ENCODE measurements at places on chromosomes 3 and 15.

- no peak overlapping the region for H3K4me3 ChIP-seq
- H3K27me3 ChIP-seq, result no peaks in the 10 kb centered on the region
- no peak for DNase-seq
- H3K4me1 ChIP-seq, result peaks cover 6% of the 10 kb centered on the region
- no peak overlapping the region for H3K27ac ChIP-seq
- H3K36me3 ChIP-seq, result no peaks in the 10 kb centered on the region
Measured at GRCh38 chr15:86916671-86917360, 837.1 kb downstream of the AGBL1 start.

DNA sequence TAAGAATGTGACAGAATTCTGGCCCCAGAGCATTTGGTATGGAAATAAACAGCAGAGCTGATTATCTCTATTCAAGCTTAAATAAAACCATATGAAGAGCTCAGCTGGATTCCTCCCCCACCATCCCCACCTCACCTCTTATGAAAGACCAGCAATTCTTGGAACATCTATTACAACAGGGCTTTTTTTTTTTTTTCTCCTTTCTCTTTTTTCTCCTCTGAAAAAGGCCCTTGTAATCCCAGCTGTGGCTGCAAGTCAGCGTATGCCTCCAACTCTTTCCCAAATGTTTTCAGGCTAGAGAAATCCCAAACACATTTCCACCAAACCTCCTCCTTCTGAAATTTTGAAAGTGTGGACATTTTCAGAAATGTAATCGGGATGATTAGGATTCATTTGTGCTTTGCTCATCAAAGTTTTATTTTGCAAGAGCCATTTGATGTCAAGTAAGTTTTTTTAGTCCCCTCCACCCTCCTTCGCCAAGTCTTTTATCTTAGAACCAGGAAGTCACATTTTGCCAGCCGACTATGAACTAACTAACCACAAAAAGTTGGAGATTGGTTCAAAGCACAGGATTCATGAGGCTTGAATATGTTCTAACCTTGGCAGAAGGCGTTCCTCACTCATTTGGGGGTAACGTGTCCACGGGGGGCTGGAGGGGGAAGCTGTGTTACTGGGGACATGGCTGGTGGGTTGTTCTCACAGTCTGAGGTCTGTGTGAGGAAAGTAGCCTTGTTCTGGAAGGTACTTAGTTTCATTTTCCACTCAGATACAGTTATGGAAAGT, 142.0 kb upstream of the PDZRN3 start:
- H3K4me1 ChIP-seq, result peaks cover 7% of the 10 kb centered on the region
- H3K36me3 ChIP-seq, result no peaks in the 10 kb centered on the region
- no peak overlapping the region for H3K4me3 ChIP-seq
- H3K27ac ChIP-seq, result no peak overlapping the region

GRCh38 chr3:138362538-138362937, 14.2 kb downstream of the MRAS start:
- no peaks in the 10 kb centered on the region for H3K27me3 ChIP-seq
- H3K4me1 ChIP-seq, result no peaks in the 10 kb centered on the region
- DNase-seq, result no peak
- no peak overlapping the region for H3K27ac ChIP-seq
- H3K36me3 ChIP-seq, result no peaks in the 10 kb centered on the region

DNA sequence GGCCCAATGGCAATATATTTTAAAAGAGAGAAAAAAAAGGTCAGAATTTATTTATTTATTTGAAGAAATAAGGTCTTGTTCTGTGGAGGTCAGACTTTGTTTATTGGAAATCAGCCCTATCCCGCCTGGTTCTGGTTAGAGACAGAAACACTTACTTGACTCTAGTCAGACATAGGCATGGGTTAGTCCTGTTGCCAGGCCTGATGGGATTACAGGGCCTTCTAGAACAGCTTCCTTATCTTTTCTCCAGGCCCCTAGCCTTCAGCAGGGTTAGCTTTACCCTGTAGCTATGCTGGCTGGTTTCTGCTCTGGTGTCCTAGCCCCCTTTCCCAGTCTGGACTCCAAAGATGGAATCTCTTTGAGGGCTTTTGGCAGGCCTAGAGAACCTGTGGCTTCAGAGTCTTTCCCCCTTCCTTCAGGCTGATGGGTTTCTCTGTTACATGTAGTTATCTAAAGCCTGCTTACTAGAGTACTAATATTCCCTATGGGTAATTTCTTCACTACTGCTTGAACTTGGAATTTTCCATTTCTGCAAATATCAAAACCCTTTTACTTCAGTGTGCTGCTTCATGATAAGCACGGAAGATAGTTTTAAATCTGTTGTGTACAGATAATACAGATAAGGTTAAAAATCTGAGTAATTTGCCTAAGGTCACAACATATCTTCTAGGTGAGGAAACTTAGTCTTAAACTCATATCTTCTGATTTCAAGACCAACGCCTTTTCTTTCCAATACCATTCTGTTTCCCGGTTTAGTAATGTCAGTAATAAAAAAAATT, 10.6 kb downstream of the IREB2 start:
- no peaks in the 10 kb centered on the region for H3K4me1 ChIP-seq
- peaks cover 5% of the 10 kb centered on the region for H3K36me3 ChIP-seq
- H3K27me3 ChIP-seq, result no peaks in the 10 kb centered on the region
- no peak overlapping the region for H3K27ac ChIP-seq

- DNase-seq, result no peak
- H3K27me3 ChIP-seq, result no peaks in the 10 kb centered on the region
- H3K36me3 ChIP-seq, result no peaks in the 10 kb centered on the region
- no peaks in the 10 kb centered on the region for H3K4me1 ChIP-seq
- no peak overlapping the region for H3K4me3 ChIP-seq
- no peak overlapping the region for H3K27ac ChIP-seq
Measured at GRCh38 chr3:175869404-175869803, 1010.3 kb downstream of the NAALADL2 start.

DNA sequence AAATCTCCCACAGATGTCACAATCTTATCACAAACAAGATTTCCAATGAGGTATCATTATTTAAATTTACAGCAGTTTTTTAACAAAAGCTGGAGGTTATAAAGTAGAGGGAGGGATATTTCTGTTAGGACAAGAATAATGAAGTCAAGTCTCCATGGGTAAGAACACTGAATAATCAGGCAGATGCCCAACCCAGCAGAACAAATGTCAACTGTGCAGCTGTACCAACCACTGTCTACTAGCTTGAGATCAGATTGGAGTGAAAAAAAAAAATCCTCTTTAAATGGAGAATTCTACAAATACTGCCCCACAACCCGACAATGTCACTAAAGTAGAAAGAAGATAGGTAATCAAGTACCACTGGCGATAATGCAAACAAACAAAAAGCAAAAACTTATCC, 30.3 kb downstream of the DHX36 start:
- no peaks in the 10 kb centered on the region for H3K27me3 ChIP-seq
- no peak overlapping the region for H3K4me3 ChIP-seq
- no peaks in the 10 kb centered on the region for H3K4me1 ChIP-seq
- H3K36me3 ChIP-seq, result peaks cover 4% of the 10 kb centered on the region
- no peak for DNase-seq
- no peak overlapping the region for H3K27ac ChIP-seq

- H3K27me3 ChIP-seq, result no peaks in the 10 kb centered on the region
- DNase-seq, result no peak
- no peaks in the 10 kb centered on the region for H3K36me3 ChIP-seq
- peaks cover 6% of the 10 kb centered on the region for H3K4me1 ChIP-seq
- H3K27ac ChIP-seq, result no peak overlapping the region
Measured at GRCh38 chr15:31328969-31329639, 2.5 kb downstream of the KLF13 start.

DNA sequence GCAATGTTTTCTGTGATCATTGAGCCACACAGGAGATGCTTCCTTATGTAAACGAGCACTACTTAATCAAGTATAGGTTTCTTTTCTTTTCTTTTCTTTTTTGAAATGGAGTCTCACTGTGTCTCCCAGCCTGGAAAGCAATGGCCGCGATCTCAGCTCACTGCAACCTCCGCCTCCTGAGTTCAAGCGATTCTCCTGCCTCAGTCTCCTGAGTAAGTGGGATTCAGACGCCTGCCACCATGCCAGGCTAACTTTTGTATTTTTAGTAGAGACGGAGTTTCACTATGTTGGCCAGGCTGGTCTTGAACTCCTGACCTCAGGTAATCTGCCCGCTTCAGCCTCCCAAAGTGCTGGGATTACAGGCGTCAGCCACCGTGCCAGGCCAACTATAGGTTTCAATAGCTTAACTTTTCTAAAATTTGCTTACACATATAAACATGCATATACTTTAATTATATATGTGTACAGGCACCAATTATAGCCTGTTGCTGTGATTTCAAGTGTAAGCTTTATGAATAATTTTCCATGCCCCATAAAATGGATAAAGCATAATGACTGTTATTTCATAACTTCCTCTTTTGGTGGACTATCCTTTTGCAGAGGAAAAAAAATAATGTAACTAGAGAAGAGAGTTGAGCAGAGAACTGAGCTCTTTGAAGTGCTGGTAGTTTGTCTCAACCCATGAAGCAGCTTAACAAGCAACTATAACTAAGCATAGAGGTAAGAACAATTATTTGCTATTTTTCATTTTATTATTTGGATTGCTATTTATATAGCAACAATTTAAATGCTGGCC, 24.8 kb upstream of the MBNL1 start:
- H3K36me3 ChIP-seq, result no peaks in the 10 kb centered on the region
- H3K4me3 ChIP-seq, result no peak overlapping the region
- no peaks in the 10 kb centered on the region for H3K27me3 ChIP-seq
- H3K4me1 ChIP-seq, result no peaks in the 10 kb centered on the region
- no peak for DNase-seq
- H3K27ac ChIP-seq, result no peak overlapping the region

GRCh38 chr3:52198643-52199608, 966 bp downstream of the ALAS1 start:
- H3K27me3 ChIP-seq, result no peaks in the 10 kb centered on the region
- DNase-seq, result no peak
- H3K27ac ChIP-seq, result no peak overlapping the region
- H3K4me1 ChIP-seq, result peaks cover 4% of the 10 kb centered on the region
- H3K4me3 ChIP-seq, result peak overlapping the region; percentile 90

DNA sequence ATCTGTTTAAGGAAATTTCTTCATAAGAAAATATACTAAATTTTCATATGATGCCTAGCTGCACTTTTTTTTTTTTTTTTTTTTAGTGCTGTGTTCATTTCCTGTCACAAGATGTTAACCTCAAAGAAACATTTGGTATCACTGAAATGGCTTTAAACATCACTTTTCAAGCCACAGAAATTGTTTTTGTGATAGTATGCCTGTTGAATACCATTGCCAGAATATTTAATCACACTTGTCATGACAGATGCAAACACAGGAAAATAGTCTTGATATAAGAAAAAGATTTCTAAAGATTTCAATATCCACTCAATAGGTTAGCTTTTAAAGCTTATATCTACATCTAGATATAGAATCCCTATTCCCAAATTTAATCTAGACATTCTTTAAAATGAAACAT, 608.5 kb upstream of the AGTR1 start:
- H3K4me3 ChIP-seq, result no peak overlapping the region
- no peaks in the 10 kb centered on the region for H3K27me3 ChIP-seq
- no peak overlapping the region for H3K27ac ChIP-seq
- H3K4me1 ChIP-seq, result no peaks in the 10 kb centered on the region
- no peak for DNase-seq
- H3K36me3 ChIP-seq, result no peaks in the 10 kb centered on the region

All from iPS DF 6.9 (cell line).